Neuronal stem cell (in vitro differentiated cells): ENCODE measurements at places on chromosomes 11 and 22.

GRCh38 chr11:5666402-5666793 lies 18.5 kb downstream of the TRIM5 start:
- peaks cover 2% of the 10 kb centered on the region for H3K36me3 ChIP-seq
- DNase-seq, result no peak
- no peak overlapping the region for H3K27ac ChIP-seq
- no peak overlapping the region for H3K4me3 ChIP-seq

DNA sequence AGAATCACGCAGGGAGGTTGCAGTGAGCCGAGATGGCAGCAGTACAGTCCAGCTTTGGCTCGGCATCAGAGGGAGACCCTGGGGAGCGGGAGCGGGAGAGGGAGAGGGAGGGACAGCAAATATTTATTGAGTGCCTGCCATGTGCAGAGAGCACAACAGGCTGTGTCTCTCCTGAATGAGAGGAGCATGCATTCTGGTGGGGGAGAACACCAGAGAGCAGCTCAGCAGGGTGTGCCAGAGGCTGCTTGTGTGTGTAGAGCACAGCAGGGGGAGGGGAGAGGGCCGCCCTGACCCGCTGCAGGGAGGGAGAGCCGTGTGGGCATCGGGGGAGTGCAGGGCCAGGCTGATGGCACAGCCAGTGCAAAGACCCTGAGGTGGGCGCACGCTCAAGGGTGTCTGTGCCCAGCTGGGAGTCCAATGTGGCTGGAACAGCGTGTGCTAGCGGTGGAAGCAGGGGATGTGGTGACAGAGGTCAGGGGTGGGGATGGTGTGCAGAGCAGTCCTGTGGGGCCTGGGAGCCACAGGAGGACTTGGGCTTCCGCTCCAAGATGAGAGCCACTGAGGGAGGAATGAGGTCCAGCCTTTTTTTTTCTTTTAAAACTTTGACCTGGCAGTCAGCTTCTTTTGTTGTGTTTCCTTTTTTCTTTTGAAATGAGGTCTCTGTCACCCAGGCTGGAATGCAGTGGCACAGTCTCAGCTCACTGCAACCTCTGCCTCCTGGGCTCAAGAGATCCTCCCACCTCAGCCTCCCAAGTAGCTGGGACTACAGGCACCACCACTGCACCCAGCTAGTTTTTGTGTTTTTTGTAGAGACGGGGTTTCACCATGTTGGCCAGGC lies 12.0 kb downstream of the PPIL2 start:
- H3K36me3 ChIP-seq, result peaks cover 19% of the 10 kb centered on the region
- no peak for DNase-seq
- H3K4me3 ChIP-seq, result peak overlapping the region; percentile 5
- H3K27me3 ChIP-seq, result no peaks in the 10 kb centered on the region
- peaks cover 2% of the 10 kb centered on the region for H3K4me1 ChIP-seq

DNA sequence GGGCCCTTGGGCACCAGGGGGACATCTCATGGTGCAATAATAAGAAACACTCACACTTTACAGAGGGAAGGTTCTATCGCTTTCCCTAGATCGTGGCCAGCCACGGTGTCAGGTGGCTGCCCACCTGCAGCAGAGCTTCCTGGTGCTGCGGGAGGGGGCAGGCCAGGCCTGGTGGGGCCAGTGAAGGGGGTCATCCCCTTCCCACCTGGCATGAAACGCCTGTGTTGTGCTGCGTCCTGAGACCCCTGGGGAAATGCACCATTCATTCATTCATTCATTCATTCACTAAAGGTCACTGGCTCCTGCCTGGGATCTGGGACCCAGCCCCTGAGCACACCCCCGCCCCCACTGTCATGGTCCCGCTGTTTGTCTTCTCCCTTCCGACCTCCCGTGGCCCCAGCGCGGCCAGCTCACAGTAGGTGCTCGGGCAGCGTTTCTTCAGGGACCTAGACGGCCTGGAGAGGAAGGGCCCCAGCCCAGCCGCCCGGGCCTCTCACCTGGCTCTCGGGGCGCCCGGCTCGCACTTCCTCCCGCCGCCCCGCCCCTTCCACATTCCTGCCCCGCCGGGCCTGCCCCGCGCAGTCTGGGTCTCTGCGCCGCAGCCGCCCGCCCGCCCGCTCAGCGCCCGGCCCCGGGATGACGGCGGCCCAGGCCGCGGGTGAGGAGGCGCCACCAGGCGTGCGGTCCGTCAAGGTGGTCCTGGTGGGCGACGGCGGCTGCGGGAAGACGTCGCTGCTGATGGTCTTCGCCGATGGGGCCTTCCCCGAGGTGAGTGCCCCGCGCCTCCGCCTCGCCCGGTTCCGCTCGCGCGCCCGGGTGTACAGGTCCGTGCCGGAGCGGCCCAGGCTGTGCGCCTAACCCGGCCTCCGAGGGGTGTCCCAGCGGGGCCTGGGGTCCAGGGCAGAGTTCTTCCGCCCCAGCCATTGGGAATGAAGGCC lies at the start of gene RHOD:
Gene RHOD (plus strand): TSS at position 581 of the 938 bp plus-strand sequence. CDS start 56 bp downstream, at position 637.
- H3K27ac ChIP-seq, result no peak within 1 kb of the TSS
- H3K36me3 ChIP-seq, result no peaks in the 10 kb centered on the region
- H3K27me3 ChIP-seq, result peaks cover 9% of the 10 kb centered on the region
- peaks cover 3% of the 10 kb centered on the region for H3K4me1 ChIP-seq
- peak within 1 kb of the TSS; percentile 22 for H3K4me3 ChIP-seq
- DNase-seq, result peak; percentile 39

DNA sequence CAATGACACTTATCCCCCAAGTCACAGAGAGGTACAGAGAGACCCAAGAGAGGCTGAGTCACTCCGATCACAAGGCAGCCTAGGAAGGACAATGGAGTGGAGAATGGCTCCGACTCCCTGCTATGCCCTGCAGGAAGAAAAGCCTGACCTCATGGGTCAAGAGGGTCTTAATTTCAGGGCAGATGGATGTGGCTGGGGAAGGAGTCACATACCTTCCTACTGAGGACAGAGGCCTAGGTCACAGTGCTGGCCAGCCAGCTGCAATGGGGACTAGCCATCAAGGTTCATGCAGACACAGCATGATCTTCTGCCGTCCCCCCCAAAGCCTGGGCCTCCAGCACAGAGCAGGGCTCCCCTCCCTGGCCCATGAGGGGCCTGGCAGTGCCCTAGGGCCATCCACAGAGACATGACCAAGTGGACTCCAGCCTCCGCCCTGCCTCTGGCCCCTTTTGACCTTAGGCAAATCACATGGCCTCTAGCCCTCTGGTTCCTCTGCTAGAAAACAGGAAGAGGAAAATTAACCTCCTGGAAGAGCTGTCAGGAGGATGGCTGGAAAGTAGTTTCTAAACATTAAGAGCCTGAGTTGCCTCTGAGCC lies 1.8 kb downstream of the ARRB1 start:
- peaks cover 43% of the 10 kb centered on the region for H3K4me1 ChIP-seq
- no peaks in the 10 kb centered on the region for H3K36me3 ChIP-seq
- H3K4me3 ChIP-seq, result no peak overlapping the region
- peak overlapping the region; percentile 20 for H3K27ac ChIP-seq
- no peaks in the 10 kb centered on the region for H3K27me3 ChIP-seq

GRCh38 chr11:42521994-42522393 lies 789.8 kb upstream of the API5 start:
- no peak for DNase-seq
- no peak overlapping the region for H3K27ac ChIP-seq
- H3K27me3 ChIP-seq, result no peaks in the 10 kb centered on the region
- H3K4me1 ChIP-seq, result no peaks in the 10 kb centered on the region

GRCh38 chr11:36039471-36039870 lies 95.6 kb downstream of the LDLRAD3 start:
- H3K4me3 ChIP-seq, result no peak overlapping the region
- H3K4me1 ChIP-seq, result peaks cover 7% of the 10 kb centered on the region
- H3K36me3 ChIP-seq, result peaks cover 4% of the 10 kb centered on the region
- no peaks in the 10 kb centered on the region for H3K27me3 ChIP-seq

- no peaks in the 10 kb centered on the region for H3K36me3 ChIP-seq
- no peak for DNase-seq
- no peaks in the 10 kb centered on the region for H3K27me3 ChIP-seq
- no peaks in the 10 kb centered on the region for H3K4me1 ChIP-seq
These were observed 46.0 kb downstream of the PPARA start for GRCh38 chr22:46196278-46196677.

- H3K4me1 ChIP-seq, result peaks cover 31% of the 10 kb centered on the region
- peak overlapping the region; percentile 55 for H3K4me3 ChIP-seq
- H3K27ac ChIP-seq, result no peak overlapping the region
- peaks cover 23% of the 10 kb centered on the region for H3K27me3 ChIP-seq
- H3K36me3 ChIP-seq, result no peaks in the 10 kb centered on the region
These were observed 638 bp downstream of the NRGN start for GRCh38 chr11:124740277-124740882.

GRCh38 chr22:35958334-35958733 lies 70.3 kb downstream of the RBFOX2 start:
- H3K36me3 ChIP-seq, result no peaks in the 10 kb centered on the region
- no peak overlapping the region for H3K27ac ChIP-seq
- H3K4me1 ChIP-seq, result peaks cover 27% of the 10 kb centered on the region
- DNase-seq, result no peak
- H3K27me3 ChIP-seq, result no peaks in the 10 kb centered on the region

GRCh38 chr11:32448232-32448631 lies 12.9 kb upstream of the WT1 start:
- H3K27ac ChIP-seq, result no peak overlapping the region
- H3K27me3 ChIP-seq, result no peaks in the 10 kb centered on the region
- no peak overlapping the region for H3K4me3 ChIP-seq
- no peak for DNase-seq
- H3K4me1 ChIP-seq, result no peaks in the 10 kb centered on the region
- no peaks in the 10 kb centered on the region for H3K36me3 ChIP-seq

GRCh38 chr11:101786916-101787315 lies 127.9 kb upstream of the CEP126 start:
- H3K27me3 ChIP-seq, result no peaks in the 10 kb centered on the region
- no peak overlapping the region for H3K4me3 ChIP-seq
- H3K4me1 ChIP-seq, result no peaks in the 10 kb centered on the region
- no peak overlapping the region for H3K27ac ChIP-seq
- no peaks in the 10 kb centered on the region for H3K36me3 ChIP-seq
- no peak for DNase-seq
